ENCODE measurements at places on chromosomes 12 and 14. TPM values are rescaled to one million over a fixed set of nuclear protein-coding genes. Genes with fewer than 3 reads are reported as not detected.

Gene SLCO1B1
- polyA plus RNA-seq, result not detected

- H3K27ac ChIP-seq, result no peak overlapping the region
- H3K4me1 ChIP-seq, result no peaks in the 10 kb centered on the region
- no peak for DNase-seq
These were observed 293.5 kb upstream of the RTL1 start for GRCh38 chr14:101196795-101197590.

GRCh38 chr12:59844750-59845149 lies 248.9 kb downstream of the SLC16A7 start:
- no peaks in the 10 kb centered on the region for H3K27me3 ChIP-seq
- H3K4me1 ChIP-seq, result no peaks in the 10 kb centered on the region
- no peaks in the 10 kb centered on the region for H3K36me3 ChIP-seq
- H3K27ac ChIP-seq, result no peak overlapping the region
- H3K4me3 ChIP-seq, result no peak overlapping the region

Gene NAV3
- polyA plus RNA-seq, result not detected

DNA sequence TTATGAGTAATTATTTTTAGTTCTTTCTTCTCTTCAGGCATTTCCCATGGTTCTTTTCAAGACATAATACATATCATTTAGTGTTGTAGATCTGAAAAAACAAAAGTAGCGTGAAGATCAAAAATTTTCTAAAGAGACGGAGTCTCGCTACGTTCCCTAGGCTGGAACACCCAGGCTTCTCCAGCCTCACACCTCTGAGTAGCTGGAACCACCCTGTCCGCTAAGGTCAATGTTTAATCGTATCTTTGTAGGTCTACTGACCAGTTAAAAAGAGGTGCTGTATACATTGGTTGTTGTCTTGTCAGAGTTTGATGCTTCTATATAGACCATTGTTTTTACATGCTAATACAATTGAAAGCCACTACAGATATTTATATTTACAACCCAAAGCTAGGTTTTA lies 1.3 kb upstream of the HIF1A start:
- peaks cover 18% of the 10 kb centered on the region for H3K4me1 ChIP-seq
- no peak overlapping the region for H3K4me3 ChIP-seq
- no peaks in the 10 kb centered on the region for H3K36me3 ChIP-seq

DNA sequence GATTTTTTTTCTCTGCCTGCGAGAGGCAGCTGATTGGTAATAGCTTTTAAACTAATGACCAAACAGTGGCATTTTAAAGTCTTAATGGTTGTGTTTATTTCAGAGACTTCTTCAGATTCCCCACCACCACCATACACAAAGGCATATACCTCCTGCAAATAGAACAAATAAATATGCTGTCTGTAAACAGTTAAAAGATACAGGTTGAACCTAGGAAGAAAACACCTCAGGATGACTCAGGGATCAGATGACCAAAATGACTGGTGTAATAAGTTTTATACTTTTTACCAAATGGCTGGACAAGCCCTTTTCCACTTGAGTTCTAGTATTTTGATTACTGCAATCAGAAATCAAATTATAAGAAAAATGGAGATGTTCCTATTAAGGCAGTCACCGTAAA lies 364.1 kb downstream of the PAWR start:
- H3K27me3 ChIP-seq, result no peaks in the 10 kb centered on the region
- no peaks in the 10 kb centered on the region for H3K36me3 ChIP-seq
- no peak overlapping the region for H3K27ac ChIP-seq
- H3K4me3 ChIP-seq, result no peak overlapping the region

Gene NTN4
- polyA plus RNA-seq, result not detected

Gene DNAJC22
- not detected for polyA plus RNA-seq

- H3K27me3 ChIP-seq, result no peaks in the 10 kb centered on the region
- peaks cover 38% of the 10 kb centered on the region for H3K4me1 ChIP-seq
- H3K4me3 ChIP-seq, result no peak overlapping the region
- peak; percentile 83 for DNase-seq
These were observed 25.8 kb upstream of the TMCC3 start for GRCh38 chr12:94676031-94676641.

- no peak overlapping the region for H3K27ac ChIP-seq
- no peaks in the 10 kb centered on the region for H3K4me1 ChIP-seq
- DNase-seq, result no peak
- H3K4me3 ChIP-seq, result no peak overlapping the region
- no peaks in the 10 kb centered on the region for H3K27me3 ChIP-seq
These were observed 1.2 kb downstream of the ANO4 start for GRCh38 chr12:100795800-100796179.

DNA sequence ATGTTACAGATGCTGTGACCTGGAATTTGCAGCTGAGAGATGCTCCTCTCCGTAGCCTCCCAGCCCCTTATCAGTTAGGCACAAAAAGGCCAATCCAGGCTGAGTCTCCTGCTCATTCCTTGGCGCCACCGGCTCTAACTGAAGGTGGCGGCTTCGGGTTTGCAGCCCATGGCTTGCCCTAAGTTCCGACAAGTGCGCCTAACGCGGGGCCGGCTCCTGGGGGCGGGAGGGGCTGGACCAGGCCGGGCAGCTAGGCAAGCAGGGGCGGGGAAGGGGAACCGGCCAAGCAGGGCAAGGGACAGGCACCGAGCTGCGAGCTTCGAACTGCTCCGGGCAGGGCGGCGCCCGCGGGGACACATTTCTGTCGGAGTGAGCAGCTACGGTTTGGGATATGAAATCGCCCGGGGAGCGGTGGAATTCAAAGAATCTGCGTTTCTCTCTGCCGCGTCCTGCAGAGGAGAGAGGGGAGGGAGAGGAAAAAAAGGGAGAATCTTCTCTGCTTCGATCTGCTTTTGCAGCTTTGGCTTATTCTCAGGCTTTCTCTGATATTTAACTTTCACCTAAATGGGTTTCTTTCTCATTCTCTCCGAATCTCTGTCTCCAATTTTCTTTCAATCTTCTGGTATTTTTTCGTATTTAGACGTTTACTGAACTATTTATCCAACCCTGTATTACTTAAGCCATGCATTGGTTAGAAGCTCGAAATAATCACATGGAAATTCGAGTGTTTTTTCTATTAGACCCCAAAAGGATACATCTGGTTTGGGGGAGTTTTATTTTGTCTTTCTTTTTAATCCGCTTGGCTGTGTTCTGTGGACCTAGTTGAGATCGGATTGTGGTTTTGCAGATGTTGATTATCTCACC lies 1.6 kb upstream of the HOXC12 start:
- H3K27ac ChIP-seq, result no peak overlapping the region
- H3K4me1 ChIP-seq, result peaks cover 55% of the 10 kb centered on the region
- no peak overlapping the region for H3K4me3 ChIP-seq
- no peaks in the 10 kb centered on the region for H3K36me3 ChIP-seq
